A549 treated with GW870086 at 1 μM for 4 hours (cell line): ENCODE measurements at places on chromosomes 7 and 10. TPM values are rescaled to one million over a fixed set of nuclear protein-coding genes. Genes with fewer than 3 reads are reported as not detected.

The TRIM50 gene
- total RNA-seq: 0.08 TPM in 1 of 5 replicates, not detected in the others

The AKR1C1 gene
- 445 to 630 TPM (median 590 TPM) in 5 replicates for total RNA-seq

The SPDYE5 gene
- total RNA-seq: not detected in 5 replicates

The CARD11 gene
- total RNA-seq: 1.5 to 2.4 TPM (median 1.9 TPM) in 5 replicates
